Forelimb muscle (tissue), 1 donor: ENCODE measurements at places on chromosomes 5 and 9. TPM values are rescaled to one million over a fixed set of nuclear protein-coding genes. Genes with fewer than 3 reads are reported as not detected.

DNA sequence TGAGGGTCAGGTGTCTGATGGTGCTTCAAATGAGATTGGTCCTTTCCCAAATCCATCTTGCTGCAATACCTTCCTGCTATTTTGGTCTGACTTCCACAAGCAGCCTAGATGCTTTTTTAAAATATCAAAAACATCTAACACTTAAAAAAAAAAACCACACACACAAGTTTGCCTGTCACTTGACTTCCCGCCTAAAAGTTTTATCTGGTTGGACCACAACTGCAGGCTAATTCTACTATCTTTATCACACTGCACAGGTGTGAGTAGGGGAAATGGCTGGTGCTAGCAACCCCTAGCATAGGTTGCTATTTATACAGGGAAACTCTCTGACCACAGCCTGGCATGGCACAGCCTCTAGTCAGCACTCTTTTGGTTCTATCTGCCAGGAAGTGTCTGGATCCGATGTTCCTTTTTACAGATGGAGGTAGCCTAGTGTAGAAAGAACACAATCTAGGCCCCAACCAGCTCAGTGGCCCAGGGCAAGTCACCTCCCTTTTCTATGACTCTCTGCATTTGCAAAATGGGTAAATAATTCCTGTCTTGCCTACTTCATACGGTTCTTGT lies at the start of gene HEMGN:
HEMGN (minus strand) TSS at position 92 of the 564 bp plus-strand sequence; CDS start at position 56, 36 bp downstream.
- no peak for DNase-seq

DNA sequence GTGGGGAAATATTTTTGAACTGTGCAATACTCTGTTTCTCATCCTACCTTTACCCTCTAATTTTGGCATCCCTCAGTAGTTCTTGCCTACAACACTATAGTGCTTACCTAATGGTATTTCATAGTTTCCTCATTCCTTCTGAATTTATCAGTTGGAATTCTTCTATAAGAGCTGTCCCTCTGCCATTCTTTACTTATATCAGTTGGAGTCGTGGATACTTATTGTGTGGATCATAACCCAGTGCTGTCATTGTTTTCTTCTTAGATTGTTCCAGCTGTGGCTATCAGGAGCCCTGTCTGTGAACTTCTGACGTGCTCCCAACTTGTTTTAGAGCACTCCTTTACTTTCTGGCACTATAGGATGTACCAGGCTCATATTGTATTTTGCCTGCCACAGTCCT lies 146.1 kb upstream of the OTULINL start:
- DNase-seq = no peak

The PCDHGB6 gene
- polyA plus RNA-seq = 3.5 TPM

The DDX4 gene
- 0.06 TPM for polyA plus RNA-seq

DNA sequence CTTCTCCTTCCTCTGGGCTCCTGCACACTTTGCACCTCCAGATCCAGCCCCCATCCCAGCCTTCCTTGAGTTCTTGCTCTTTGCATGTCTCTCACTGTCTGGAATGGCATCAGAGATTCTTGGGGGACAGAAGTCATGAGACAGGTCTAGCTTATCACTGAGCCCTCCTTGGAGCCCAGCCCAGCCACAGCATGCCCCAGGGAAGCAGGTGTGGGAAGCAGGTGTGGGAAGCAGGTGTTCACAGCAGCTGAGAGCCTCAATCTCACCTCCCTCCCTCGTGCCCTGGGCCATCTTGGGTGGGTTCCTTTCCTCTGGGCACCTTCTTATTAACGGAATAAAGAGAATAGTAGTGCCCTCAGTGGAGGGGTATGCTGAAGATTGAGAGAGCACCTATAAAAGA lies 27.2 kb downstream of the SLC6A7 start:
- DNase-seq = no peak

DNA sequence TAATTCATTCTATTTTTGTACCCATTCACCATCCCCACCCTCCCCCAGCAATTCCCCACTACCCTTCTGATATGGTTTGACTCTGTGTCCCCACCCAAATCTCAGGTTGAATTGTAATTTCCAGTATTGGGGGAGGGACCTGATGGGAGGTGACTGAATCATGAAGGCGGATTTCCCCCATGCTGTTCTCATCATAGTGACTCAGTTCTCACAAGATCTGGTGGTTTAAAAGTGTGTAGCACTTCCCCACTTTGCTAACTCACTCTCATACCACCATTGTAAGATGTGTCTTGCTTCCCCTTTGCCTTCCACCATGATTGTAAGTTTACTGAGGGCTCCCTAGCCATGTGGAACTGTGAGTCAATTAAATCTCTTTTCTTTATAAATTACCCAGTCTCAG lies 25.9 kb upstream of the TESK1 start:
- DNase-seq = no peak

DNA sequence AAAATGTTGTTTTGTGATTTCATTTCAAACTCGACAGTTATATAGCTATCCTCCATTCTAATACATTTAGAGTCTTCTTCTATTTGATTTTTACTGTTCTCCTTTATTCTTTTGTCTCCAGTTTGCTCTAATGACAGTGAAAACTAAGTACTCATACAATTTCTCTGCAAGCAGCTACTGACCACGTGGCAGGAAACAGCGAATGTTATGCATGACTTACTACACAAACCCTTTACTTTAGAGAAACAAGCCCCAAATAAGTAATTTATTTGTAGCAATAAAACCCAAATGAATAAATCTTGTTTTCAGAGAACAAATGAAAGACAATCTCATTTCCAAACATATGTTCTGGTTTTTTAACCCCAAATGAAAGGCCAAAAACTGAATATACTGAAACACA lies 41.9 kb downstream of the CDH6 start:
- DNase-seq = no peak

The CHSY3 gene
- polyA plus RNA-seq = 4.0 TPM

GRCh38 chr9:132407196-132407595 lies 556 bp upstream of the TTF1 start:
- no peak for DNase-seq

DNA sequence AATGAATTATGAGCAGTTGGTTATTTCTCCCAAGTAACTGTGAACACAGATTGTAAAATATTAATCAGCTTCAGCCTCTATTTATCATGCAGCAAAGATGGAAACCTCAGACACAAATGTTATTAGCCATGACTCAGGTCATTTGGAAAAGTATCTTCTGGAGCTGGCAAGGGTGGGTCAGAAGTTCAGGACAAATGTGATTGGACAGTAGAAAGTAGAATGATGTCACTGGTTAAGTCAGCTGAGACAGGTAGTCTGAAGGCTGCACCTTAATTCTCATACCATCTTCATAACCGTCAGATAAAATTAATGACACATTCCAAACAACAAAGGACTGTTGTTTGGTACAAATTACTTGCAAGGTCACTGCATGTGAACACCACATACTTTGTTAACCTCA lies 140.2 kb downstream of the EMB start:
- no peak for DNase-seq

DNA sequence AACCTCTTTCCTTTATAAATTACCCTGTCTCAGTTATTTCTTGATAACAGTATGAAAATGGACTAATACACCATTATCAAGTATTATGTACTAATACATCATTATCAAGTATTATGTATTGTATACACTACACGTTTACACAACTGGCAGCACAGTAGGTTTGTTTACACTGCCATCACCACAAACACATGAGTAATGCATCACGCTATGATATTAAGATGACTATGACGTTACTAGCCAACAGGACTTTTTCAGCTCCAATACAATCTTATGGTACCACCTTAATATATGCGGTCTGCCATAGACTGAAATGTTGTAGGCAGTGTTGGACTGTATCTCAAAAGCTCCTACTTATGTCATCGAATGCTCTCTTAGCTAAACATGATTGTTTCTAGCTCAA lies 28.2 kb downstream of the PRELID2 start:
- no peak for DNase-seq

GRCh38 chr5:95059636-95060035 lies 225.3 kb downstream of the MCTP1 start:
- no peak for DNase-seq

The SLC45A2 gene
- 0.33 TPM for polyA plus RNA-seq
